ENCODE measurements at places on chromosomes 7 and 10. TPM values are rescaled to one million over a fixed set of nuclear protein-coding genes. Genes with fewer than 3 reads are reported as not detected.

The GPR15LG gene
- not detected for total RNA-seq

The OPTN gene
- total RNA-seq, result 27.8 TPM

The UPK3B gene
- total RNA-seq, result not detected

The VAX1 gene
- 1.0 TPM for total RNA-seq

Measured in Daoy (cell line).